ENCODE measurements at places on chromosomes 4 and X.

- no peak for DNase-seq
Measured at GRCh38 chrX:130245441-130245840, 23.3 kb downstream of the ZNF280C start.

DNA sequence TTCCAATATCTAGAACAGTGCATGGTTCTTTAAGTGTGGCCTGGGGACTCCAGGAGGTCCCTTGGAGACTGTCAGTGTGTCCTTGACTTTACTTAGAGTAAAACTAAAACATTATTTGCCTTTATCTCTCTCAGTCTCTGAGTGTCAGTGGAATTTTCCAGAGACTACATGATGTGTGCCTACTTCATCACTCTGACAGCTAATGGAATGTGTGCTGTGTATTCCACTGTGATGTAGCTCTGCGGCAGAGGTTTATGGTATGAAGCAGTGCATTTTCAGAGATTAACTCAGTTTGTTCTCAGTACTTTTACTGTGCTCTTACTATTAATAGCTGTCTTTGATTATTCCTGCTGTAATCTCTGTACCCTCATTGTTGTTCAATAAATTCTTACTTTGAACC, 85.6 kb downstream of the MANBA start:
- no peak for DNase-seq

DNA sequence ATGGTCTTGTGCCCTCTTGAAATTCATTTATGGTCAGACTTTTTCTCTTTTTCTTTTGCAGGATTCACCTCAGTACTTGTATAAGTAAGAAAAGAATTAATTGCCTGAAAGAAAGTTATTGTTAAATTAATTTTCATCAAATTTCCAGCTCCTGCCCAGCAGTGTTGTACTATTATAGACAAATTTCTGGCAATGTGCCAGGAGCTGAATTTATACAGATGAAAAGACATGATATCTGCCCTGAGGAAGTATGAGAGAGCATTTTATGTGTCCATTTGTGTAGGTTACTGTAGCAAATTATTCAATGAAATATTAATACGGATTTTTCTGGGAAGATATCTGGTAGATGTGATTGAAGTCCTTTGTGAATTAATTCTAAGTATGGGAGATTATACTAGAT, 2371.5 kb upstream of the TENM3 start:
- DNase-seq = no peak

- DNase-seq = no peak
Measured at GRCh38 chrX:11585174-11585573, 80.5 kb downstream of the ARHGAP6 start.

DNA sequence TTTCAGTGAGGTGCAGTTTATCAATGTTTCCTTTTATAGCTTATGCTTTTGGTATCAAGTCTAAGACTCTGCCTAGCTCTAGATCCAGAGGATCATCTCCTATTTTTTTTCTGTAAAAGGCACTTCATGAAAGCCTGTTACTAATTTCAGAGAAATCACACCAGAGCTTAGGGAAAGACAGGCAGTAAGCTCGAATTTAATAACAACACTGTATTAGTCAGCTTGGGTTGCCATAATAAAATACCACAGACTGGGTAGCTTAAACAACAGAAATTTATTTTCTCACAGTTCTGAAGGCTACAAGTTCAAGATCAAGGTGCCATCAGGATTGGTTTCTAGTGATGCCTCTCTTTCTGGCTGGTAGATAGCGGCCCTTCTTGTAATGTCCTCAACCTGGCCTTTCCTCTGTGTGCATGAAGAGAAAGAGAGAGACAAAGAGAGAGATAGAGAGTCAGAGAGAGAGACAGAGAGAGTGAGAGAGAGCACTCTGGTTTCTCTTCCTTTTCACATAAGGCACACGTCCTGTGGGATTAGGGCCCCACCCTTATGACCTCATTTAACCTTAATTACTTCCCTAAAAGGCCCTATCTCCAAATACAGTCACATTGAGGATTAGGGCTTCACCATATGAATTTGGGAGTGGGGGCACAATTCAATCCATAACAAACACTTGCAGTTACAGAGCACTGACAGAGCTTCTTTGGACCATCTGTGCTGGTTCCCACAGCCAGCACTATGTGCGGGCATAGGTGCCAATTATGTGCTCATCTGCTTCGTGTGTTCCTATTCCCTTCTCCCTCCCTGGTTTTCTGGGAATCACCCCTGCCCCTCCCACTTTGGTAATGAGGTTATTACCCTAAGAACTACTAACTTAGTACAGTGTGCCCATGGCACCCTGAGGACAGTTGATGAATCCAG, 114.8 kb upstream of the MED14 start:
- DNase-seq = no peak

GRCh38 chr4:36360755-36361154, 79.3 kb downstream of the DTHD1 start:
- DNase-seq = no peak

GRCh38 chrX:20445109-20445508, 178.4 kb upstream of the RPS6KA3 start:
- no peak for DNase-seq

DNA sequence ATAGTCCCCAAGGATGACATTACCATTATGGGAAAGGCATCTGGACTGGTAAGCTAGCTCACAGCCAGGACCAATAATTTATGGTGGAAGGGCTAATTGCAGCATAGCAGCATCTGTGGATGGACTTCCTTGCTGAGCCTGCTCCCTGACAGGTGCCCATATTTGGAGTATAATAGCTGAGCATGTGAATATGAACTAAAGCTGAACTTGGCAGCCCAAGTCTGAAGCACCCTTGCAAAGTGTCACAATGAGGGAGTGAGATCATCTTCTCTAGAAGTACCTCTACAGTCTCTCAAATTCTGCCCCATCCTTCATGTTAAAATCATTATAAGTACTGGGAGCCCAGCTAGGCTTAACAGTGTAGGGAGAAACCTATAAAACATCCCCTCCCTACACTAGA, 128.2 kb upstream of the INPP4B start:
- DNase-seq = no peak

GRCh38 chr4:24560868-24561368, 23.4 kb downstream of the DHX15 start:
- DNase-seq = no peak

DNA sequence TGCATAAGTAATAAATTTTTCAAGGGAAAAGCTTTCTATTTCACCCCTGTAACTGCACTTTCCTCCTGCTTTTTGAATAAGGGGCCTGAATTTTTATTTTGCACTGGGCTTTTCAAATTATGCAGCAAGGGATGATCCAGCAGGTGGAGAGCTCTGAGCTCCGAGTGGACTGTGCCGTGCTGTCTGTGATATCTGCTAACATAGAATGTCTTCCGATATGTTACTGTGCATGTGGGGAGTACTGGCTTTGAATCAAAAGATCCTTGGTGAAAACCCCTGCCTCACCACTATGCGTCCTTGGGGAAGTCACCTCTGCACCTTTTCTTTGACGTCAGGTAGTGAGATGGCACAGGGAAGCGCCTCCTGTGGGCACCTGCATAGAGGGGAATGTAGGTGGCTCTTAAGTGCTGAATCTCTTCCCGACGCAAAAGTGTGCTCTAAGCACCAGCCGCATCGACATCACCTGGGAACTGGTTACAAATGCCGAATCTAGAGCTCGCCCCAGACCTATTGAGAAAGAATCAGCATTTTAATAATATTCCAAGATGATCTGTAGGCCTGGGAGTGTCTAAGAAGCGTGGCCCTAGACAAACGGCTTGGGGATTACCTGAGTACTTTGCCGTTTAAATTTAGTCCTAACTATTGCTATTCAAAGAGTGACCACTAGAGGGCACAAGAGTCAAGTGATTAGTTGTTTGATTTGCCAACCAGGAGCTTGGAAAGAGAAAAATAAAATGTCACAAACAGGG, 19.2 kb upstream of the WFS1 start:
- no peak for DNase-seq

DNA sequence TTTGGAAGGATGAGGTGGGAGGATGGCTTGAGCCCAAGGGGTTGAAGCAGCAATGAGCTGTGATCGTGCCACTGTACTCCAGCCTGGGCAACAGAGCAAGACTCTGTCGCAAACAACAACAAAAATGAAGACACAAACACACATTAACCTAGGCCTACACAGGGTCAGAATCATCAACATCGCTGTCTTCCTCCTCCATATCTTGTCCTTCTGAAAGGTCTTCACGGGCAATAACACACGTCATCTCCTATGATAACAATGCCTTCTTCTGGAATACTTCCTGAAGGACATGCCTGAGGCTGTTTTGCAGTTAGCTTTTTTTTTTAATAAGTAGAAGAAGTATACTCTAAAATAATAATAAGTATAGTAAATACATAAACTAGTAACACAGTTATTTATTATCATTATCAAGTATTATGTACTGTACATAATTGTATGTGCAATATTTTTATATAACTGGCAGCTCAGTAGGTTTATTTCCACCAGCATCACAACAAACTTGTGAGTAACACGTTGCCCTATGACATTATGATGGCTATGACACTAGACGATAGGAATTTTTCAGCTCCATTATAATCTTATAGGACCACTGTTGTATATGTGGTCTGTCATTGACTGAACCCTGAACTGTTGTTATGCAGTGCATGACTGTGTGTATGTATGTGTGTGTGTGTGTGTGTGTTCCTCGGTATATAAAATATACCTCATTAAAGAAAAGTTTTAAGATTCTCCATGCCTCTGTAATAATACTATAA, 69.2 kb upstream of the MAML3 start:
- no peak for DNase-seq

DNA sequence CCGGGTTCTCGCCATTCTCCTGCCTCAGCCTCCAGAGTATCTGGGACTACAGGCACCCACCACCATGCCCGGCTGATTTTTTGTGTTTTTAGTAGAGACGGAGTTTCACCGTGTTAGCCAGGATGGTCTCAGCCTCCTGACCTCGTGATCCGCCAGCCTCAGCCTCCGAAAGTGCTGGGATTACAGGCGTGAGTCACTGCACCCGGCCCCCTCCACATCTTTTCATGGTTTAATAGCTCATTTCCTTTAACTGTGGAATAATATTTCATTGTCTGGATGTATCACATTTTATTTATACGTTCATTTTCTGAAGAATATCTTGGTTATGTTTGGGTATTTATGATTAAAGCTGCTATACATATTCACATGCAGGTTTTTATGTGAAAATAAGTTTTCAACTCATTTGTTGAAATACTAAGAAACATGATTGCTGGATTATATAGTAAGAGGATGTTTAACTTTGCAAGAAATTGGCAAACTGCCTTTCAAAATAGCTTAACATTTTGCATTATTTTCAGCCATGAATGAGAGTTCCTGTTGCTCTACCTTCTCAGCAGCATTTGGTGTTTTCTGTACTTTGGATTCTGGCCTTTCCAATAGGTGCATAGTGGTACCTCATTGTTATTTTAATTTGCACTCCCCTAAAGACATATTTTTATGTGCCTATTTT, 591.9 kb downstream of the TECRL start:
- DNase-seq = no peak

DNA sequence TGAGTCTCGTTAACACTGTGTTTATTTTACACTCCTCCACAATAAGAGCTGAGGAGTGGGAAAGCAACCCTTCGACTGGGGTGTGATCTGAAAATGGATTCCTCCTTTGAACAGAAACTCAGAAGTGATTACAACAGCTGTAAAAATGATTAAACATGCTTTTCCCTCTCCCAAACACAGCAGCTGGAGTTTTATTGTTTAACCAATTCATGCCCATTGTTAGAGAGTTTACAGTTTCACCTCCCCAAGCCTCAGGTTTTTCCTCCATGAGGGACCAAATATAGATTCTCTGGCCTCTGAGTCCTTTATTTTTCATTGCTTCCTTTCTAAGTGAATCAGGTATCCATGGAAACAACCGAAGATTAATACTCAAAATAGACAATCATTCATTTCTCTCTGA, 263.0 kb upstream of the TAPT1 start:
- DNase-seq = no peak

GRCh38 chr4:152206185-152206584, 329.7 kb downstream of the FBXW7 start:
- DNase-seq = no peak

DNA sequence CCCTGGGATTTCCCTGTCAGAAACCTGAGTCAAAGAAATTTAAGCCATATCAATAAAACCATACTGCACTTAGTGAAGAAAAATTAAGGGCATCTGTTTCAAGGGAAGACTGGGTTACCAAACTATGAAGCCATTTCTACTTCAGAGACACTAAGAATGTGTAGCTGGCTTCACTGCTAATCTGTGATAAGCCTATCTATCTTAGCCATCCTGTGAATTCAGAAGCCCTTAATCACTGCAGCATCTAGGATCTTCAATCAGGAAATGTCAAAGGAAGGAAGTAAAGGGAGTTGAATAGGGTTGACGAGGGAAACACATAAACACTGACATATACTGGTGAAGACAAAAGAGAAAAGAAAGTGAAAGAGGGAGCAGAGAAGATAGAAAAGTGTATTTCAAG, 777.6 kb upstream of the DIAPH2 start:
- no peak for DNase-seq

GRCh38 chr4:168978001-168978700, 31.9 kb downstream of the CBR4 start:
- DNase-seq = no peak

DNA sequence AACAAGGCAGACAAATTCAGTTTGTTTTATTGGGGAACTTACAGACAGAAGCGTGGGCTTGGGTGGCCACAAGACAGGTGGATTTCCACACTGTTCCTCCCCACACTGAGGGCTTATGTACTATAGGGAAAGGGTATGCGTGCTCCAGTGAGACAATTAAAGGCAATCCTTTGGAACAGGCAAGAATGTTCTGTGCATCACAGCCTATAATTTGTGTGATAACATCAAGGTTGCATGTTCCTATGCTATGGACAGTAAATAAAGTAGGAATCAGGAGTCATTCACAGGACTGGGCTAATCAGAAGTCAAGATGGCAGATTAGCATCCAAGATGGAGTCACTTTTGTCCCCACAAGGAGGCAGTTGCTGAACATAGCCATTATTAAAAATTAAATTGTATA, 84.6 kb upstream of the TRIM2 start:
- DNase-seq = no peak

GRCh38 chrX:65681810-65682209, 14.4 kb downstream of the MSN start:
- no peak for DNase-seq

All from stimulated activated naive B cell treated with anti-CD40 and anti-IgM and Interleukin-4, amounts not matched to agents 10 μg/mL and 1 μg/mL and 100 μg/mL, for 72 hours (primary cell).